Right lobe of liver (tissue), 6 donors: ENCODE measurements at places on chromosomes 5 and 9. TPM values are rescaled to one million over a fixed set of nuclear protein-coding genes. Genes with fewer than 3 reads are reported as not detected.
A peak's percentile ranks its signal among the peaks of the same experiment; 100 is the strongest.

Gene PCDHGA11
- 0.81 TPM for total RNA-seq

Gene HTR4
- total RNA-seq, result not detected

Gene SOHLH1
- total RNA-seq, result not detected

Gene GDNF
- 0.15 TPM for total RNA-seq

Gene BTNL9
- total RNA-seq, result 8.0 TPM

Gene TAF11L12
- not detected for total RNA-seq

Gene HEMGN
- not detected for total RNA-seq

Gene RGS7BP
- 1.5 TPM for total RNA-seq

GRCh38 chr5:2914022-2914661 is 162.7 kb upstream of the IRX2 start:
- H3K27ac ChIP-seq, result no peak overlapping the region
- H3K4me3 ChIP-seq, result no peak overlapping the region
- H3K36me3 ChIP-seq, result no peaks in the 10 kb centered on the region
- peak; percentile 15 for DNase-seq

GRCh38 chr5:179862891-179863290 is 4.3 kb upstream of the MRNIP start:
- H3K4me3 ChIP-seq, result no peak overlapping the region
- H3K36me3 ChIP-seq, result no peaks in the 10 kb centered on the region
- no peaks in the 10 kb centered on the region for H3K4me1 ChIP-seq
- no peaks in the 10 kb centered on the region for H3K27me3 ChIP-seq
- no peak overlapping the region for H3K27ac ChIP-seq

DNA sequence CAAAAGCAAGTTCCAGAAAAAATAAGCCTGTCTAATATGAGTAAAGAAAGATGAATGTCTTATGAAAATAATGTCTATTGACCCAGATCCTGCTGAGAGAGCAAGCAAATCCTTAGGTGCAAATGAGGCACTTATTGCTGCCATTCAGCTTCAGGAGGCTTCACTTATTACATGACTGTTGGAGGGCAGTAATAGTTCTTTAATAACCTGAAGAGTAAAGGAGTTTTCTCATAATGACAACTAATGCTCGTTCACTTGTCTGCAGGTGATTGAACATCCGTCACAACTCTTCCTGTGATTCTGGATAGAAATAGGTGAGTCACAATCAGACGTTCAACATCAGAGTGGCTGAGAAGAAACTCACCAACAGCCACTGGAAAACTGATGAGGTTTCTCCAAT is 58.3 kb downstream of the SPOCK1 start:
- DNase-seq, result no peak
- no peak overlapping the region for H3K27ac ChIP-seq
- no peaks in the 10 kb centered on the region for H3K4me1 ChIP-seq

GRCh38 chr5:31641059-31641458 is 2.1 kb downstream of the PDZD2 start:
- H3K4me1 ChIP-seq, result no peaks in the 10 kb centered on the region
- no peaks in the 10 kb centered on the region for H3K27me3 ChIP-seq
- no peak overlapping the region for H3K27ac ChIP-seq
- H3K4me3 ChIP-seq, result no peak overlapping the region

DNA sequence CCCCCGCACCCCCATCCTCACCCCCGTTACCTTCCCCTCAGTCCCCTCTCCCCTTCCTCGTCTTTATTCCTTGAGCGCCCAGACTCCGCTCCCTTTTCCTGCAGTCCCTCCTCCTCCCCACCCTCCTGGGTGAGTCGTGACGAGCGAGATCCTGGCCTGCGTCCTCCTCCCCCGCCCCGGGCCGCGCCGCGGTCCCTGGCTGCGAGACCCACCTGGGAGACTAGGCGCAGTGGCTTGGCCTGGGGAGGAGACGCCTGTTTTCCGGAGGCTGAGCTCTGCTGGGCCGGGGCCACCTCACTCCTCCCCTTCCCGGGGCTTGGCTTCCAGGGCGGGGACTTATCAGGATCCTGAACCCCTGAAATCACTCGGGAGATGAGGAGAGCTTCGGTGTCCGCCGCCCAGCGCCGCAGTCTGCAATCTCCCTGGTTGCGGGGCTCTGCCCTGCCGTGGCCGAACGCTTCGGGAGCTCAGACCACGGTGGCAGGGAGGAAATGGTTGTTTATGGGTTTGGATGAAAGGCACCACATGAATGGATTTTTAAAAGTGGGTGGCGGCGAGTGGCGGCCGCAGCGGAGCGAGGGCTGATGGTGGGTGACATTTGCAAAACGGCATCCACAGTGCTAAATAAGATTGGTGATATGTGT is 984 bp downstream of the STXBP1 start:
- H3K27ac ChIP-seq, result peak overlapping the region; percentile 19
- H3K36me3 ChIP-seq, result no peaks in the 10 kb centered on the region
- peak overlapping the region; percentile 48 for H3K4me3 ChIP-seq
- H3K4me1 ChIP-seq, result no peaks in the 10 kb centered on the region
- DNase-seq, result peak; percentile 65

- H3K4me3 ChIP-seq, result no peak overlapping the region
- no peaks in the 10 kb centered on the region for H3K36me3 ChIP-seq
- H3K27me3 ChIP-seq, result no peaks in the 10 kb centered on the region
- H3K27ac ChIP-seq, result no peak overlapping the region
These were observed 296.5 kb downstream of the ARHGAP26 start for GRCh38 chr5:143066556-143067281.

DNA sequence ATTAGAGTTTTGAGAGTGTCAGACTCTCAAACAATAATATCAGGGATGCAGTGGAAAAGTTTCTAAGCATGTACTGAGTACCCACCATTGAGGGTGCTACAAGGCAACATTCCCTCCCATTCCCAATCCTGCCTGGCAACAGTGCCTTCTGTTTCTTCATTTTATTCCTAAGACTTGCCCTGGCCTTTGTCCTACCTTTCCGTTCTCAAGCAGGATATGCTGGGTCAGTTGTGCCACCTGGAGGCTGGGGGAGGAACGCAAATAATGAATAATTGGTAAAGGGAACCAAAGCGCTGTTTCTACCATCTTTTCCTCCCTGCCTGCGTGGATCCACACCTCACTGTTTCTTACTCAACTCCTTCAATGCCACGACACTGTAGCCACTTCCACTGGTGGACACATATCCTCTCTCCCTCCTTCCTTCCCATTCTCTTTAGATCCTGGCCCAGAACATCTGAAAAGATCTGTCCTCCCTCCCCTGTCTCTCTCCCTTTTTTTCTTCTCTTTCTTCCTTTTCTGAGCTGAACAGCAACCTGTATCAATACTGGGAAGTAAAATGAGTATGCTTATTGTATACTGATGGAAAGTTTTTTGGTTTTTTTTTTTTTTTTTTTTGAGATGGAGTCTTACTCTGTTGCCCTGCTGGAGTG is 149.5 kb downstream of the C9orf152 start:
- peak overlapping the region; percentile 28 for H3K27ac ChIP-seq
- no peaks in the 10 kb centered on the region for H3K27me3 ChIP-seq
- no peaks in the 10 kb centered on the region for H3K36me3 ChIP-seq
- no peak overlapping the region for H3K4me3 ChIP-seq

- no peak overlapping the region for H3K27ac ChIP-seq
- H3K4me1 ChIP-seq, result peaks cover 15% of the 10 kb centered on the region
- H3K36me3 ChIP-seq, result no peaks in the 10 kb centered on the region
- peak; percentile 41 for DNase-seq
These were observed 5.2 kb upstream of the BARX1 start for GRCh38 chr9:93960221-93960970.

DNA sequence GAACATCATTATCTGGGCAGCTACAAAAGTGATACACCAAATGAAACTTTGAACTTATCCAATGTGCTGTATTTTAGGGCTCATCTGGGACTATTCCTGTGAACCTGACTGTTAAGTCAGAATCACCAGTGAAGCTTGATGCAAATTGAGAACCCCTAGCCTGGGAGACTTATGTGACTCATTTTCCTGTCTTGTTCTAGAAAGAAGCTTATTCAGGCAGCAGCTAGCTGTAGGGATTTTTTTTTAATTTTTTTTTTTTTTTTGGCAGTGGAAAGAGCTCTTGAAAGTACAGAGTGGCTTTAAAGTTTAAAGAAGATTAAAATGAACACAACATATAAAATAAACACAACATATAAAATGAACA is 81.1 kb upstream of the TNFAIP8 start:
- no peaks in the 10 kb centered on the region for H3K4me1 ChIP-seq
- H3K36me3 ChIP-seq, result no peaks in the 10 kb centered on the region
- DNase-seq, result no peak
- no peaks in the 10 kb centered on the region for H3K27me3 ChIP-seq
- no peak overlapping the region for H3K27ac ChIP-seq
